Stimulated activated CD8-positive, alpha-beta memory T cell treated with anti-CD3 and anti-CD28 coated beads, Interleukin-4, amount 100 ng/mL, for 48 hours (primary cell): ENCODE measurements at places on chromosomes 2 and 18.
A peak's percentile ranks its signal among the peaks of the same experiment; 100 is the strongest.

- DNase-seq: no peak
These were observed 209.2 kb upstream of the ARL4C start for GRCh38 chr2:234706086-234706485.

DNA sequence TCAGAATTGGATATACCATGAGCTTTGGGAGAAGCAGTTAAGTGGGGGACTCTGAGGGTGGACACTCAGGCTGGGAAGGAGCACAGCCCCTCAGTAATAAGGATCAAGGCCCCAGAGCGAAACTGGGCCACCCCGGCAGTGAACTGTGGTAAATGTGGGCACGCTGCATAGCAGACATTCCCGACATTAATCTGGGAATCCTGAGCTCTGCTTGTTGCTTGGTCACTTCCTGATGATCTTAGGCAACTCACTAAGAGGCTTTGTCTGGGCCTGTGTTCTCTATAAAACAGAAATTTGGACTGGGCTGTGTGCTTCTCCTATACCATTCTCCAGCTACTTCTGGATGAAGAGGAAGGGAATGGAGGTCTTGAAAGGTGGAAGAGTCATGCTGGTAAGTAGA lies 4.8 kb downstream of the TGFBRAP1 start:
- DNase-seq: no peak

GRCh38 chr2:157822993-157823392 lies 53.1 kb downstream of the ACVR1 start:
- DNase-seq: no peak

GRCh38 chr2:58019229-58019628 lies 27.4 kb upstream of the VRK2 start:
- DNase-seq: no peak

- DNase-seq: no peak
These were observed 189.9 kb downstream of the CMPK2 start for GRCh38 chr2:6675791-6676190.

DNA sequence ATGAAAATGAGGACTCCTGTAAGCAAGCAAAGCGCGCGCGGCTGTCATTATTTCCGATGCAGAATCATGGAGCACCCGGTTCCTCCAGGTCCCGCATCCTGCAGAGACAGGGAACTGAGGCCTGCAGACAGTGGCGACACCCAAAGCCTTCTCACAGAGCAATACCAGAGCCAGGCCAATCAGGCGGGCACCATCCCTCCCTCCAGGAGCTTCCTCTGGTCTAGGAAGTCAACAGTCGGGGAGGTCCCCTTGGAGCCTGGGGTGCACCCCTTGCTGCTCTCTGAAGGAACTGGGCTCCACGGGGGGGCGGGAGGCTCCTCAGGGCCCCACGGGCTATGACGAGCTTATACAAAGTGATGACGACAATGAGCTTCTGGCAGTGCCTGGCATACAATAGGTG lies 60.3 kb upstream of the HPCAL1 start:
- DNase-seq: no peak

DNA sequence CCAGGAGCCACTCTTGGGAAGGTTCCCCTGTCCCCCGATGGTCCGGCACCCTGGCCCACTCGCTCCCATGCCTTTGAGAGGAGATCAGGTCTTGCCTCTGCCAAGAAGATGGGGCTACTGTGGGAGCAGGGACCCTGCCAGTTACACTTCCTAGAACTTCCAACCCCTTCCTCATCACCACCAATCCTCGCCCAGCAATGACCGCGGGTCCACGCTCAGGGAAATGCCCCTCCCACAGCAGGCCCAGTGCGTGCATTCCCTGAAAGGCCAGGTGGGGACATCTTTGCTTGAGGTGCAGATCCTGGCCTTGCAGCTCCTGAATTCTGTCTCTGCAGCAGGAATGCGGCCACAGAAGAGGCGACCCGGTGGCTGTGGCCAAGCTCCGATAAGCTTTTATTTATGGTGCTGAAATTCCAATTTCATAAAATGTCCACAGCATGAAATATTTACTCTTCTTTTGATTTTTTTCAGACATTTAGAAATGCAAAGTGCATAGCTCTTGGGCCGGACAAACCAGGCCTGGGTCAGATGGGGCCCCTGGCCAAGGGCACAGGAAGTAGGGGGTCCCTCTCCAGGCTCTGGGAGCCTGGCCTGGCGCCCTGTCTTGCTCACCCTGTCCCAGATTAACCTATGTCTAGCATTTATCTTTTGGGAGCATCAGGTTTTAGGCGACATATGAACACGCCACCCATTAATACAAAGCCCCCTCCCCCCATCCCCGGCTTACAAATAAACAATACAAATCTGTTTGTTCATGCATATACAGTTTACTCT lies 29.8 kb downstream of the PXDN start:
- no peak for DNase-seq

GRCh38 chr2:8304821-8305766 lies 376.8 kb upstream of the ID2 start:
- DNase-seq: peak; percentile 24

DNA sequence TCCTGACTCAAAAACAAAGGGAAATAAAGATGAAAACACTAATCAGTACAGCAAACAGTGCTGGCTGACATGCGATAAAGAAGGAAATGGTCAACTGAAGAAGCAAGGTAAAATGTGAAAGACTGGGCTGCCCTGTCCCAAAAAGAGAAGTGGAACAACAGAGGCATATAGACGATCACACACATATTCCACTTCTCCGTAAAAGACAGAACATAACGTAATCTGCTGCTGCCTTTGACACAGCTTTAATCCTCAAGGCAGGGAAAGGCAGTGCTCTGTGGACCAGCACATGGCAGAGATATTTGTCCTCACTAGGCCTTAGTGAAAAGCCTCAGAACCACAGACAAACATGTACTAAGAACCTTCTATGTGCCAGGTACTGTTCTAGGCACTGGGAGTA lies 24.3 kb upstream of the REL start:
- no peak for DNase-seq

DNA sequence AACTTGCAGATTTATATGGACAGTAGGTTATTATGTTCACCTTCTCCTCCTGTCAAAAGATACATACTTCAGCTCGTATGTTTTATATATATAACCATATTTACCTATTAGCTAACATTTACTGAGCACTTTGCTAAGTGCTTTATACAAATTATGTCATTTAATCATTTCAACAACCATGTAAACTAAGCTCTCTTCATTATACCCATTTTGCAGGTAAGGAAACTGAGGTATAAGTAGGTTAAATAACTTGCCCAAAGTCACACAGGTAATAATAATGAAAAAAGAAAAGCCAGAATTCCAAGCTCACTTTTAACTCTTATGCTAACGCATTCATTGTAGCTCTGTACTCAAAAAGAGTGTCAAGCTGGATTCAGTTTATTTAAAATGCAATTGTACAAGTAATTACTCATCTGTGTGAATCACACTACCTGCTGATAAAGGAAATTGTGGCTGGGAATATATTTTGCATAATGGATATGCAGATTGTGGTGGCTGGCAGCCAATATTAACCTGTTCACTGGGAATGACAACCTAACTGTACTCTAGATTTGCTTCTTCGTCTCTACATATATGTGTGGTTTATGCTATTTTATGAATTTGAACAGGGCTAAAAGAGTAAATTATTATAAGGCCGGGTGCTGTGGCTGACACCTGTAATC lies 20.6 kb downstream of the SLC16A14 start:
- DNase-seq: no peak

DNA sequence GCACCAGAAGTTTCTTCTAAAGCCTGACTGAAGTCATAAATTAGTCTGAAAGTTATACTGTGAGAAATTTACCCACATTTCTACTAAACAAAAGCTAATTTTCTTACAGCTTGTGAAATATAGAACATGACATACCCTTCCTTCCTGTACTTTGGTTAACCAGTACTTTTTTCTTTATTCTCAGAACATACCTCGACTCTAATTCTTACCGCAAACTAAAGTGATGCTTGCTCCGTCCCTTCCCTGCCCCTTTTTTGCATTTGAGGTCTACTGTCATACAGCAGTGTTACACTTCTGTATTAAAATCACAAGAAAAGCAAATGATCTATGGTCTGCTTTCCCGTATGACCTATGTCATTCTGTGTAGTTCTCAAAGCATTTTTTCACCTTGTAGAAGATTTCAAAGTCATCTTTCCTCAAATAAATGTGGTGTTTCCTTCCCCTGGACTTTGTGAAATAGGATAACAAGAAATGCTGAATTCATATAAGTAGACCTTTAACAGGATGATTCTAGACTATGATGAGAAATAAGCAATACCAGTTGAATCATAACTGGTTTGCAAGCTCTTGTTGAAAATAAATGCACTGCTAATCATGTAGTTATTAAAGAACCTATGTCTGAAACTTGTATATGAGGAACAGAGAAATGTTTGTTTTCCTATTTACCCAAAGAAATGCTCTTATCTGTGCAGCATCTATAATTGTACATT lies 30.4 kb downstream of the CYTIP start:
- DNase-seq: peak; percentile 52

DNA sequence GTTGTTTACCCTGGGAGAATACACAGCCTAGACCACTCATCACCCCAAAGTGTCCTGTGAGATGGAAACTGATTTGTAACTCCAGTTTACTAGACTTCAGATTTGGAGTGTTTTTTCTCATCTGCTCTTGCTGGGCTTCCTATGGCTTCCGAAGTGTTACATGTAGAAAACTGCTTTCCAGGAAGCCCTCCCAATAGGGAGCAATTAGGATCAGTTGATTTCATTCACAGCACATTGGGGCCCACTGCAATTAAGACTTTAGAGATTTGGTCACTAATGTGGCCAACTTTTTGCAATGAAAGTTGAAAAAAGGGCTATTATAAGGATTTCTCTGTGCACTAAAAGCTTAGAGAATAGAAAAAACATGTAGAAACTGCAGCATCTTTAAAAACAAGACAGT lies 656.6 kb upstream of the CHAC2 start:
- no peak for DNase-seq

- no peak for DNase-seq
These were observed 294.1 kb upstream of the FANCL start for GRCh38 chr2:58535182-58535581.

- DNase-seq: no peak
These were observed 1.2 kb downstream of the STON1 start for GRCh38 chr2:48531141-48531648.

DNA sequence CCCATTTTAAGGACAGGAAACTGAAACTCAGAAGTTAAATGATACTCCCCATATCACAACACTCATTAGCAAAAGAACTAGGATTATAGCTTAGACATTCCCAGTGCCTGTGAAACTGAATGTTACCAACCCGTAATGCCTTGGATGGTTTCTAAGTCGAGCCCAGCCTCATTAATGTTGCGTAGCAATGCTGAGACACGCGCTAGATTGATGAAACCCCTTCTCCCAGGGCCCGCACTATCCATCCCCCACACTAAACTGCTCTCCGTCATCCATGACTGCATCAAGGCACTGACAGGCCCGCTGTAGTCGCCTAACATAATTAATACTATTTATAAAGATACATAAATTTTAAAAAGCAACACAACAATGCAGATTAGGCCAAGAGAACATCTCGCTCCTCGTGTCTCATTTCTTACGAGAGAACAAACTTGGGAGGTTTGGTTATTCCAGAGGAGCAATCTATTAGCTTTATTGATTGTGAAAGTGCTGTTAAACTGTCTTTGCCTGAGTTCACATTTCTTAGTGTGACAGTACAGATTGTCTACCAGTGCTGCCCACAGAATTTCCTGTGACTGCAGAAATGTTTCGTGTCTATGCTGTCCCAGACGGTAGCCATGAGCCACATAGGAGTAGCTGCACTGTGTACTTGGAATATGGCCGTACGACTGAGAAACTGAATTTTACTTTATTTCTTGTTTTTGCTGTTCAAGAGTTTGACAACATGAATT lies 312.2 kb upstream of the RAB12 start:
- no peak for DNase-seq

DNA sequence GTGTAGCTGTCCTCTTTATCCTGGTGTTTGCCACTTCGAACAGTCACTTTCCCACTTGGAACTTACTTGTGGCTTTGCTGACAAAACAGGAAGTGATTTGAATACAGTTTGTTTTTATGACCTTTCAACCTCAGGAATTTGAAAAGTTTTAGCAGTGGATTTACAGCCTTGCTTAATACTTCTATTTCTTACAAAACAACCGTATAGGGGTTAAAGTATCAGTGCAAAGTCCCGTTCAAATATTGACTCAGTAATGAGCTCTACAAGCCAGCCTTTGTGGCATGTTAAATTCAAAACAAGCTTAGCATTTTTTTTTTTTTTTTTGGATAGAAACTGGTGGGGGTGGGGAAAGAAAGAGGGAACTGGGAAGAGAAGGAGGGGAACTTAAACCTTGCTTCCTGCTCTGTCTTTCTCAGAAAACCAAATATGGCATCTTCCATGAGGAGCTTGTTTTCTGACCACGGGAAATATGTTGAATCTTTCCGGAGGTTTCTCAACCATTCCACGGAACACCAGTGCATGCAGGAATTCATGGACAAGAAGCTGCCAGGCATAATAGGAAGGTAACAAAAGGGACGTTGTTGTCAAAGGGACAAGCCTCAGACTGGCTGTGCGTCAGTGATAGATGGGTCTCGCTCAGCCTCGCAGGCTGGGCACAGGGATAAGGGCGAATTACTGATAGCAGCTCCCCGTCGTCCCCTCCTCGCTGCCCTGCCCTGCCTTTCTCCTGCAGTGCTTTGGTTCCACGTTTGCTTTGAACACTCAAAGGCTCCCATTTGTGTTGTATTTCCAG lies at the start of gene HNMT:
TSS of gene HNMT (plus strand) at position 408 of the 793 bp plus-strand sequence. CDS start at position 427, 19 bp downstream.
- no peak for DNase-seq

- no peak for DNase-seq
These were observed 55.0 kb upstream of the SERPINB2 start for GRCh38 chr18:63832470-63832869.

GRCh38 chr2:14182227-14182946 lies 450.1 kb upstream of the LRATD1 start:
- DNase-seq: no peak

- DNase-seq: no peak
These were observed 208.4 kb upstream of the ZNF521 start for GRCh38 chr18:25560369-25560768.

DNA sequence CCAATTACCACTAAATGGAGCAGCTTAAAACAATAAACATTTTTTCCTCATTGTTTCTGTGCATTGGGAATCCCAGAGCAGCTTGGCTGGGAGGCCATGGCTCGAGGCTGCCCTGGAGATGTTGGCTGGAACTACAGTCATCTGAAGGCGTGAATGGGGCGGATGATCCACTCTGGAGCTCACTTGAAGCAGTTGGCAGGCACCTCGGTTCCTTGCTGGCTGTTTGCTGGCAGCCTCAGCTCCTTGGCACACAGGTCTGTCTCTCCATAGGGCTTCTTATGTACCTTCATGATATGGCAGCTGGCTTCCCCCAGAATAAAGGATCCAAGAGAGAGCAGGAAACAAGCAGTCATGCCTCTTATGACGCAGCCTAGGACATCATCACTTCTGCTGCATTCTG lies 227.0 kb upstream of the COPS8 start:
- DNase-seq: no peak

- no peak for DNase-seq
These were observed 49.7 kb upstream of the NFE2L2 start for GRCh38 chr2:177314194-177314593.

DNA sequence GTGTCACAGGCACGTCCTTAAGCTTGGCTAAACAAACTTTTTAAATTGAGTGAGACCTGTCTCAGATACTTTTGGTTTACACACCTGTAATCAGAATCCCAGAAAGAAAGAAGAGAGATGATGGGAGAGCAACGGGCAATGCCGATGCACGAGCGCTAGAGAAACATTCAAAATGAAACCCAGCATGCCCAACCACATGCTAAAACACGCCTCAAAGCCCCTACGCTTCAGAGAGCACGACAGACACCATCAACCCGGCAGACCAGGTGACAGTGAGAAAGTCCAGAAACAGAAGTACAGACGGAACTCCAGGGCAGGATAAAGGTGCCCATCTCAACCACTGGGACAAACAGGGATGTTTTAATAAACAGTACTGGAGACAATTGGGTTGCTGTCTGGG lies 85.5 kb downstream of the HDAC4 start:
- DNase-seq: peak; percentile 17
